ENCODE measurements at places on chromosomes 2 and 18.

- no peak for DNase-seq
These were observed 37.1 kb downstream of the FOSL2 start for GRCh38 chr2:28429636-28430376.

DNA sequence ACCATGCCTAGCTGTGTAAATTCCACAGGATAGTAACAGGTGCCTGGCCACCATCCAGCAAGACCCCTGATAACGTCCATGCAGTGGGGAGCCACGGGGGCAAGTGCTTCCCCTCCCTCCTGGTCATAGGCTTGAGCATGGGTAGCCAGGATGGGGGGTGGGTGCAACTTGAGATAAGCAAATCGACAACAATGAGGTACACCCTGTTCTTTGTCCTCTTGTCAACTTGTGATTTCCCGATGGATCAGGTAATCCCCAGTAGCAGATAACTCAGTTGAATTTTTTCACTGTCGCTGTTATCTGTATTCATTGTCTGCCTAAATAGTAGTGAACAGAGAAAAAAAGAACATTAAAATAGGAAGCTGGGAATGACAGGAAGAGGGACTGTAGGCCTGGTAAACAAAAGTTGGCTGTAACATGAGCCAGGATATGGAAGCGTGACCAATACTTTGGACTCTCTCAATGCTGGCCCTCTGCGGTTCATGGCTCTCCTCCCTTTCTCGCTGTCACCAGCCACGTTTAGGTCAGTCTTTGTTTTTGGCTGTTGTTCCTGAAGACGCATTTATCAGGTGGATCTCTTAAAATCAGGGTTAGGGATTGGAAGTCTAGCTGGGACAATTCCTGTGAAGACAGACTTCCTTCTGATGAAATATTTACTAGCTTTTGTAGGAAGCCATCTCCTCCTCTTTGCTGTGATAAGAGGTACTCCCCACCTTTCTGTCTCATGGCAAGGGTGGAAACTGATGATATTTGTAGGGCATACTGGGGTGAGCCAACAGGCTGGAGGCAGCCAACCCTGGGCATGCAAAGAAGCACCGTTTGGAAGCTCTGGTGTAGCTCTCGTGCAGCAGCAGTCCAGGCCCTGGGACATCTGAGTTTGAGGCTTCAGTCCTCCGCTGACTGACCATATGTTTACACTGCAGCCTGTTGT lies 42.4 kb downstream of the TCF7L1 start:
- DNase-seq = no peak

- DNase-seq = no peak
These were observed 16.8 kb downstream of the COBLL1 start for GRCh38 chr2:164824872-164825271.

GRCh38 chr2:231642631-231643494 lies 50.2 kb downstream of the TEX44 start:
- peak; percentile 98 for DNase-seq

GRCh38 chr2:20573620-20574422 lies 77.1 kb downstream of the HS1BP3 start:
- peak; percentile 71 for DNase-seq

DNA sequence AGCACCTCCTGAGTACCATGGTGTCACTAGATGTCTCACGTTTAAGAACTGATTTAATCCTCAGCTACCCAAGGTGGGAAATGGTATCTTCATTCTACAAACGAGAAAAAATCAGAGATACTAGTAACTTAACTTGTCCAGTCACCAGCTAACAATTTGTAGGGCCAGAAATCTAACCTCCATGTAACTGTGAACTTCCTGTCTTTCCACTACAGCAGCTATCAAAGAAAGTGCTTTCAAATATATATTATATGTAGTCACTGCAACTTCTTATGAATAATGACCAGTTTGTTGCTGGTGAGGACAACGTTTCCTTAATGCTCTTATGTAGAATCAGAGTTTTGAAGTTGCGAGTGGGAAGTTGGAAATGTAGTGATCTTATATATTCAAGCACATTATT lies 1.9 kb downstream of the REV1 start:
- no peak for DNase-seq

- no peak for DNase-seq
These were observed 141.0 kb downstream of the INHBB start for GRCh38 chr2:120486946-120487345.

DNA sequence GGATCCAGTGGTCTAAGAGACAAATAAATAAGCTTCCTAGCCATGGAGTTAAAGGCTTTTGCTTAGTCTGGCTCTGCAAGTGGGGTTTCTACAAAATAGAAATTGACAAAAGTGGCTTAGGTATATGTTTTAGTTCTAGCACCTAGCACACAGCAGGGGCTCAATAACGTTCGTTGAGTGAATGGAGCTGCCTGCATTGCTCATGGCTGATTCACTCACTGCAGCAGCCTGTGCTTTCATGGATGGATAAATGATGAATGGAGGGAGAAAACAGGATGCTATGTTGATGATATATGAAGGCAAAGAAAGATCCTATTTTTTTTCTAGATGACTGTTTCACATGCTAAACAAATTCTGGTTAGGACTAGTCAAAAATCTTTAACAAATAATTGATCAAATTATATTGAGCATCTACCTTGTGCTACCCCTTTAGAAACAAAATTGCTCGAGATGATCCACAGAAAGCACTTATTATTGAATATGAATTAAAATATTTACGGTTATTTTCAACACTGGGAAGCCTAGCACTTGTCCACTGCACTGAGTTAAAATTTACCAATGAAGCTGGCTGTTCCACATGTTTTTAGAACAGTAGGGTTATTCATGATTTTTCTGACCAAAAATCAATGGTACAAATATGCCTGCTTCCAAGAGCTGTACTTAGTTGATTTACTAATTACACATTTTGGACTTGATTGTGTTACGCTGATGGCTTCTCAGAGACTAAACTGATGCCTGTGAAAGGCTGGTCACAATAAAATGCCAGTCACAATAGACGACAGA lies 39.6 kb downstream of the HDHD2 start:
- DNase-seq = no peak

- DNase-seq = no peak
These were observed 502.9 kb upstream of the ID2 start for GRCh38 chr2:8178911-8179310.

GRCh38 chr2:104825124-104825865 lies 28.6 kb upstream of the POU3F3 start:
- no peak for DNase-seq

GRCh38 chr2:211900000-211900399 lies 638.6 kb downstream of the ERBB4 start:
- no peak for DNase-seq

DNA sequence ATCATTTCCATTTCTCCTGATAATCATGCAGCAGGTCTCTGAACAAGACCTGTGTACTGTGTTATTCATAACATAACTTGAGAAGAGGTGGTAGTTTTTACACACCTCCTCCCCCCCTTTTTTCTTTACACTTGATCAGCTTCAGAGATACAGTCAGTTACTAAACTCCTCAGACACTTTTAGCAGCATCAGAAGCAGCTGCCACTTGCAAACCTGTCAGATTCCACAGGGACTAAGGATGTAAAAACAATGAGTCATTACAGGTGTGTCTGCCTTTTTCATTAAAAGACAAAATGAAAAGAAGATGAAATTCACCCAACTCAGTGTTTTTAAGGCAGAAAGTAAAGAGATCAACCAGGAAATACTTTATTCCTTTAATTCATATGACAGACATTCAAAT lies 254.0 kb downstream of the NRXN1 start:
- no peak for DNase-seq

- no peak for DNase-seq
These were observed 65.8 kb downstream of the INO80D start for GRCh38 chr2:206020171-206020570.

GRCh38 chr2:157857881-157858280 lies 18.2 kb downstream of the ACVR1 start:
- peak; percentile 83 for DNase-seq

GRCh38 chr2:174342686-174343342 lies 8.1 kb downstream of the SP9 start:
- DNase-seq = no peak

- DNase-seq = no peak
These were observed 10.5 kb upstream of the B3GNT7 start for GRCh38 chr2:231384970-231385369.

DNA sequence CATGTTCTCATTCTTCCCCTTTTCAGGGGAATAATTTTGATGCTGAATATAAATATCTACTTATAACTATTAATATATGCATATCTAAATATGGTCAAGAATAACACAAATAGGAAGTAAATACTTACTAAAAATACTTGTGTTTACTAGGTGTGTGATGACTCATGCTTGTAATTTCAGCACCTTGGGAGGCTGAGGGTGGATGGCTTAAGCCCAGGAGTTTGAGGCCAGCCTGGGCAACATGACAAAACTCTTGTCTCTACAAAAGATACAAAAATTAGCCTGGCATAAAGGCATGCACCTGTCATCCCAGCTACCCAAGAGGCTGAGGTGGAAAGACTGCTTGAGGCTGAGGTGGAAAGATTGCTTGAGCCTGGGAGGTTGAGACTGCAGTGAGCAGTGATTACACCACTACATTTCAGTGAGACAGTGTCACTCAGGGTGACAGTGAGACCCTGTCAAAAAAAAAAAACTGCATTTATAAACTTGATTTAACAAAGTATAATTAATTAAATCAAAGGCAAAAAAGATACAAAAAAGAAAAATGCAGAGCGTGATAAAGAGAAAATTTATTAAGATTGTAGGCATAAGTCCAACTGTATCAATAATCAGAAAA lies 703.1 kb upstream of the VRK2 start:
- no peak for DNase-seq

DNA sequence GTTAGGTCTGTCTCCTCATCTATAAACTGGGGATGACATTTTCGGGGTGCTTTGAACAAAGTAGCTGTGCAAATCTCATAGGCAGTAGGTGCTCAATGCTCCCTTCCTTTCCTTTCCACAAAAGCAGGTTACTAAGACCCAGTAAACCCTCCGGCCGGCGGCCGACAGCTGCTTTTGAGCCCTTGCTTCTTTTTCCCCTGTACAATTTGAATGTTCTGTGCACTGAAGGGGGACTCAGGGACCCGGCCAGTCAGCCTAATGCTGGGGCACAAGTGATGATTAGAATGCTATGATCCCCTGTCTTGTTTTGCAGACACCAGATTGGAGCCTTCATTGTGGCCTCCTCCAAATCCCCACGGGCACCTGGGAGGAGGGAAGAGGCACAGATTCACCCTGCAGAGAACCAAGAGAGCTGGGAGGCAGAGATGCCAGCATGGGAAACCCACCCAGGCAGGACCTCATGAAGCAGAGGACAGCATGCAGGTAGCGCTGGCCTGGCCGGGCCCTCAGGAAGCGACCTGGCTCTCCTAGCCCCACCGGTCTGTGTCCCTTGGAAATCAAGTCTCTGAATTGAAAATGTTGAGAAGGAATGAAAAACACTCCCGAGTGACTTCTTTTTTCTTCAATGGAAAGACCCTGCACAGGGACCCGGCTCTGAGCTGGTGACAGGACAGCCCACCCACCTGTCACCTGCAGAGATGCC lies 128.6 kb upstream of the HDAC4 start:
- DNase-seq = no peak

- no peak for DNase-seq
These were observed 134.9 kb downstream of the RPIA start for GRCh38 chr2:88826399-88826798.

DNA sequence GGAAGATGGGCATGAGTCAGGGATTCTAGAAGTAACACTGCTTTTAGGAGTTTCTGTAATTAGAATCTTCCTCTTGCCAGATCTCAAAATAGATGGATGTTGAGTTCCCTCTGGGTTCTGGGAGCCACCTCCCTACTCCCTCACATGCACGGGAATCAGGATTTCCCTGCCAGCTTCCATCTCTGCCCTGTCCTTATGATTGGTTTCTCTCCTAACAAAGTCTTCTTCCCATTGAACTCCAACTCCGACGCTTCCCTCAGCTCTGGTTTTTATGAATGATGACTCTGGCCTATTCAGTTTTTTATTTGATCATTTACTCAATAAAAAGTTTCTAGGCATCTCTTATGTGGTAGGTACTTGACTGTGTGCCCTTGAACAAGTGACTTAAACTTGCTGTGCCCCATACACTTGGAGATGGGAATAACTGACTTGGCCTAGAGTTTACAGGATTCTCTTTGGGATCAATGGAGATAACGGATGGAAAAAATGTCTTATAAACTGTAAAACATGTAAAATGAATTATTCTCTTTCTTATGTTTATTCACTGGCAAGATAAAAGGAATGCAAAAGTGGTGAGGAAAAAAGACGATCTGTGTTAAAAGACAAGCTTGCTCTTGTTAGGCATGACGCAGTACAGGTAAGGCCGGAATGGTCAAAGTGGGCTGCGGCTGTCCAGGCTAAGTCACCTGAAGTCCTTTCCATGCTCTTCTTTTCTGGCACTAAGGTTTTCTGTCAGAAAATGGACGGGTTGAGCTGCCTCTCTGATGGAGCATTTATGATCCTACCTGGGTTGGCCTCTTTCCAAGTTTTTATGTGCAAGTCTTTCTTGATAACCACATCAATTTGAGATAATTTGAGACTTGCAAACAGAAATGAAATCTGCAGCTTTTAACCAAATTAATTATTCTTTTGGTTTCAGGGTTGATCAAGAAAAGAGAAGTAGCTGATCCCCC lies 199.6 kb downstream of the MYCN start:
- no peak for DNase-seq

GRCh38 chr2:10721396-10722251 lies at the start of gene ATP6V1C2:
TSS of gene ATP6V1C2 (plus strand) at chr2:10721630. CDS start at chr2:10722850, 1,220 bp downstream.
- no peak for DNase-seq

DNA sequence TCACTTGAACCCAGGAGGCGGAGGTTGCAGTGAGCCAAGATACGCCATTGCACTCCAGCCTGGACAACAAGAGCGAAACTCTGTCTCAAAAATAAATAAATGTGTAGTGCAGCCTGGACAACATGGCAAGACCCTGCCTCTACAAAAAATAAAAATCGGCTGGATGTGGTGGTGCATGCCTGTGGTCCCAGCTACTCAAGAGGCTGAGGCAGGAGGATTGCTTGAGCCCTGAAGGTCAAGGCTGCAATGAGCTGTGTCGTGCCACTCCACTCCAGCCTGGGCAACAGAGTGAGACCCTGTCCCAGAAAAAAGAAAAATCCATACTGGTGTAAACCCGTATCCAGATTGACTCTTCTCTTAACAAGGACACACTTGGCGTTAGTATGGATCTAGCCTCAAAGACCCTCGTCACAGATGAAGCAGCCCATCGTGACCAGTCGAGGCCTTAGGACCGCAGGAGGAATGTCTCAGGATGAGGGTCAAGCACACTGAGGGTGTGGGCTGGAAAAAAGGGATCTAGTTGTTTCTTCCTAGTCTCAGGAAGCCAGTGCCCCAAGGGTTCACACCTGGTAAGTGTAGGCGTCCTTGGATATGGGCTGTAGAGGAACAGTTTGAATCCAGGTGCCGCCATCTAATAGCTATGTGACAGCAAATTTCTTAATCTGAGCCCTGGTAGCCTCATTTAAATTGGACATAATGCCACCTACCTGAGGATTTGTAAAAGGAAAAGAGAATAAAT lies 4.0 kb upstream of the GPBAR1 start:
- DNase-seq = no peak

Data from stromal cell of bone marrow (primary cell).